ENCODE measurements at places on chromosomes 3 and 15.

- no peak for DNase-seq
These were observed 71.8 kb downstream of the OXNAD1 start for GRCh38 chr3:16336825-16337224.

DNA sequence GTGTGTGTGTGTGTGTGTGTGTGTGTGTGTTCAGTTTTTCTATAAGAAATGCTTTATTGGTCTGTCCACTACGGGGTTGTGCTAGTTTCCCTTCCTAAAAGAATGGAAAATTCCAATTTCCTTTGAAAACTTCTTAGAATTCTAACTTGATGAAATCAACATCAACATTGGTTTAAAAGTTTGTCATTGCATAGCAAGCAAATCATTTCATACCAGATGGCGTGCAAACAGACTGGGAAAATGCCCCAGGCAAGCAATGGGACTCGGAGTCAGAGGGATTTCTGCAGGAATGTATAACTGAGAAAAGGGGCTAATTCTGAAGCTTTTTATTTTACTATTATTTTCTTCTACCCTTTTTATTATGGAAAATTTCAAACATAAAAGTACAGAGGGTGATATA lies 13.1 kb upstream of the DYNC1LI1 start:
- DNase-seq, result no peak

GRCh38 chr15:69351884-69352283 lies 53.2 kb downstream of the PAQR5 start:
- no peak for DNase-seq

GRCh38 chr3:119681279-119681678 lies 4.1 kb upstream of the COX17 start:
- DNase-seq, result no peak

Data from activated CD4-positive, alpha-beta T cell treated with anti-CD3 and anti-CD28 coated beads for 4 hours (primary cell).